Stimulated activated CD8-positive, alpha-beta memory T cell treated with anti-CD3 and anti-CD28 coated beads, Interleukin-15, amount 100 ng/mL, for 4 hours (primary cell): ENCODE measurements at places on chromosomes 4 and X.

DNA sequence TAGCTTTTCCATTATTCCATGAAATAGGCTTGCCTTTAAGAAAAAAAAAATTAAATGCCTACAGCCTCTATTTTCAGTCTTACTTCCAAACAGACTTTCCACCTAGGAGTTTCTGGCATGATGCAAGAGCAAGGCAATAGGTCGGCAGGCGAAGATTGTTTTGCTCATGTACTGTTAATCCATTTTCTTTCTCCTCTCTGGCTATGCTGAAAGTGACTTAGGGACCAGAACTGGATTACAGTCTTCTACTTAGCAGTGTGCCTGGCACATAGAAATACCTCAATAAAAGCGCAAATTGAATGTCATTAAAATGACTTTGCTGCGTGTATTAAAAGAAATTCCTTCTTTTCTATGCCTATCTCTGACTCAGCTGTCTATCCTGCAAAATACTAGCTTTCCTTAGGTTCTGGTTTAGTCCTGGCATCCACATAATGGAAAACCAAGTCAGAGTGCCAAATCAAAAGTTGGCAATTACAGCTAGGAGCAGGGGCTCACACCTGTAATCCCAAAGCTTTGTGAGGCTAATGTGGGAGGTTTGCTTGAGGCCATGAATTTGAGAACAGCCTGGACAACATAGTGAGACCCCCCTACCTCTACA is 51.9 kb downstream of the CC2D2A start:
- DNase-seq: no peak

GRCh38 chr4:170682558-170683294 is 593.0 kb upstream of the AADAT start:
- DNase-seq: no peak

- DNase-seq: no peak
Measured at GRCh38 chrX:154918060-154918483, 31.9 kb downstream of the F8A1 start.

DNA sequence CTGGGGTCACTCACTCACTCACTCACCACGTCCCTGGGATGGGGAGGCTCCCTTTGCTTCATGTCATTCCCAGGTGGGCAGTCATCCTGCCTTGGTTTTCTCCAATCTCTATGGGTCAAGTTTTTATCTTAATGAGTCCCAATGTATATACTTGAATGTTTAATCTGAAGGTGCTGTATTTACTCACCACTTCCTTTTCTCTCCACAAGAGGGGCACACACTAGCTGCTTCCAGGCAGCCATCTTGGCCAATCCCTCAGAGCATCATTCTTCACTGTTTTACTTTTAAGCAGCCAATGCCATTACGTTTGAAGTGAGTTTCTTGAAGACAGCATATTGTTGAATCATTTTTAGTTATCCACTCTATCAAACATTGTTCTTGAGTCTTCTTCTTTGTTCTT is 153.4 kb upstream of the ARSJ start:
- DNase-seq: no peak

DNA sequence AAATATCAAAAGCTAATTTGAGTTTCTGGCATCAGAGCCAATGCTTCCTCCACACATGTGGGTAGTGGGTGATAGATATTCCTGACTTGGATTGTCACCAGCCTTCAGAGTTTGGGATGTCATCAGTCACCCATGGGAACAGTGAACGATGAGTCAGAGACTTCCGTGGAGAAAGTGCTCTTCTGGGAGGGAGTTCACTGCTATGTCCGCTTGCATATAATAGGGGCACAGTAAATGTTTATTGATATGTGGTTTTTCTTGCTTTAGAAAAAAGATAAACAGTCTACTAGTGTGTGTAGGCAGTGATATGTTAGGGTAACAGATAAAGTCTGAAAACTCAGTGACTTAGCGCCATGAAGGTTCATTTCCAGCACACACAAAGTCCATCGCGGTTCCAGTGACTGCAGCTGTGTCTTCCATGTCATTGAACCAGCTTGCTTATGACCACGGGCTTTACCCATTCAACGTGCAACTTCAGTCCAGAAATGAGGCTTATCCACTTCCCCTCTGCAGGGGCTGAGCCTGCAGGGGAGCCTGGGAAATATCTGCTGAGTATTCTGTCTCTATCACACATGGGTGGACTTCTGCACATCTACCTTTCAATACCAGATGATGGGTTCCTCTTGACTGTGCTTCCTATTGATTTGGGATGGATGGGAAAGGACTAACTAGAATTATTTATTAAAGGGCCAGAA is 87.7 kb upstream of the WWC2 start:
- DNase-seq: no peak
